ENCODE measurements at places on chromosomes 6 and 20. TPM values are rescaled to one million over a fixed set of nuclear protein-coding genes. Genes with fewer than 3 reads are reported as not detected.

GRCh38 chr6:106146852-106147351, 60.8 kb downstream of the PRDM1 start:
- no peak for DNase-seq

- DNase-seq: no peak
Measured at GRCh38 chr20:60535211-60535610, 577.0 kb downstream of the CDH26 start.

GRCh38 chr6:96468681-96469224, 52.9 kb upstream of the UFL1 start:
- DNase-seq: no peak

DNA sequence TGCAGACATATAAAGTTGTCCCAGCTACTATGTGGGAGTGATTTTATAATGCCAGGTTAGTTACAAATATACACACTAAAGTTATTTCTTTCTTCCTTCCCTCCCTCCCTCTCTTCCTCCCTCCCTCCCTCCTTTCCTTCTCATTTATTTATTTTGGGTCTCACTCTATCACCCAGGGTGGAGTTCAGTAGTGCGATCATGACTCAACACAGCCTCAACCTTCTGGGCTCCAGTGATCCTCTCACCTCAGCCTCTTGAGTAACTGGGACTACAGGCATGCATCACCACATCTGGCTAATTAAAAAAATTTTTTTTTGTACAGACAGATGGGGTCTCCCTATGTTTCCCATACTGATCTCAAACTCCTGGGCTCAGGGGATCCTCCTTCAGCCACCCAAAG, 59.2 kb downstream of the PHF20 start:
- no peak for DNase-seq

DNA sequence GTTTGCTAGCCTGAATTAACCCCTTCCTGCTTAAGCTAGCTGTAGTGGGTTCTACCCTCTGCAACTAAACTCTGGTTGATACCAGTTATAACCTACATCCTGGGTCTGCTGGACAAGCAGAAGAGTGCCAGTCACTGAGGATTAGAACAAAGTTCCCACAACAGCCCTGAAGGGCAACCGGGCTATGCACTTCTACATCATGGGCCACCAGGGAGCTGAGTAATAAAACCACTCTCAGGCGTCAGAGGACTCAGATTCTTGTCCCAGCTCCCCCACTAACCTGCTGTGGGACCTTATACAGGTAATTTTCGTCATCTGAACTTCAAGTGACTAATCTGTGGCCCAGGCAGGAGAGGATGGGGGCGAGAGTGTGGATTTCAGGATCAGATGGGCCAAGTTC, 56.8 kb downstream of the EYA2 start:
- no peak for DNase-seq

GRCh38 chr20:49199729-49200293, 11.7 kb upstream of the STAU1 start:
- no peak for DNase-seq

DNA sequence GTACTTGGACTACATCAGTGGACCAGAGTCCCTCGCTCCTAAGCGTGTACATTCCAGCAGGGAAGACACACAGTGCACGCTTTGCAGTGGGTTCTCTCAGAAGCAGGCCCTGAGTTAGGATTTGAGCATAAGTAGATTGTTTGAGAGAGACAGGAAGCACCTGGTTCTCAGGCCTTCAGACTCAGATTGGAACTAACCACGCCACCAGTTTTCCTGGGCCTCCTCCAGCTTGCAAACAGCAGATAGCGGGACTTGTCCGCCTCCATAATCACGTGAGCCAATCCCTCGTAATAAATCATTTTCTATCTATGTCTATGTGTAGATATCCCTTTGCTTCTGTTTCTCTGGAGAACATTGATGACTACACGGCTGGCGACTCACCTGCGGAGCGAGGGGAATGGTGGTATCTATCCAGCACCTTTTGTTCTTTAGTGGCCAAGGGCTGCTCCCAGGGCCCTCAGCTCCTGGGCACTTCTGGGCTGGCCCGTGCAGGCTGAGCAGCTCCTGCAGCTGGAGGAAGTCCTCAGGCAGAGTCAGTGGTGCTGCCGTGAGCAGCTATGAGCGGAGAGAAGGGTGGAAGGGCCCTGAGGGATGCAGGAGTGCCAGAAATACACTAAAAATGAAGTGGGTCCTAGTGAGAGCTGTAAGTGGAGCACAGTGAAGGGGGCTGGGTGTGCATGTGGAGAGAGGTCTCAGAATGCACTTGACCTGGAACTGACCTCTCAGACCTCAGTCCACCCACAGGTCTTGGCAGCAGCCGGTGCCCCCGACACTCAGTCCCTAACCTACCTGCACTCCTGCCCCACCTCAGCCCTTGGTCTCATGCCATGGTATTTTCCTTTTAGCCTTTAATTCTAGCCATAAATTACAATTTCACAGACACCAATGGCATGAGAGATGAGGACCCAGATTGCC, 76.9 kb downstream of the STK35 start:
- no peak for DNase-seq

DNA sequence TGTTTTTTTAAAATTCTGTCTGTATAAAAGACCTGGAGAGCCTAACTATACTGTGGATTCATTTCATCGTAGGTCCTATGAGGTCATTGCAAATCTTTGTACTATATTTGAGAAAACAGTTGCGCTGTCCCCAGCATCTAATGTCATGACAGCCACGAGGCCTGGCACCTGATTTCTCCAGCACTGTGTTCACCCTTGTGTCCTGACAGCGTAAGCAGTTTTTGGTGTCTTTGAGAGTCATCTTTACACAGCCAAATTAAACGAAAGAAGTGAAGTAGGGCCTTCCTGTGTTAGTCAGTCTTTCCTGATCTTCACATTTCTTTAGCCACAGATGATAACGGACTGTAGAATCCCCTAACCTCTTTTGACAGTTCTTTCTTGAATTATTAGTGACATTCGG, 70.6 kb upstream of the PHACTR2 start:
- no peak for DNase-seq

GRCh38 chr6:36463676-36464075, 20.9 kb downstream of the KCTD20 start:
- no peak for DNase-seq

- DNase-seq: no peak
Measured at GRCh38 chr20:8640461-8640860, 428.4 kb upstream of the PLCB4 start.

The ADAM33 gene
- polyA plus RNA-seq: 7.0 TPM

The HSPA12B gene
- 3.5 TPM for polyA plus RNA-seq

The PM20D2 gene
- 2.2 TPM for polyA plus RNA-seq

The CENPW gene
- 16.4 TPM for polyA plus RNA-seq
